ENCODE measurements at places on chromosomes 2 and 18.

GRCh38 chr2:55530539-55531081, 11.1 kb downstream of the CFAP36 start:
- DNase-seq = no peak

DNA sequence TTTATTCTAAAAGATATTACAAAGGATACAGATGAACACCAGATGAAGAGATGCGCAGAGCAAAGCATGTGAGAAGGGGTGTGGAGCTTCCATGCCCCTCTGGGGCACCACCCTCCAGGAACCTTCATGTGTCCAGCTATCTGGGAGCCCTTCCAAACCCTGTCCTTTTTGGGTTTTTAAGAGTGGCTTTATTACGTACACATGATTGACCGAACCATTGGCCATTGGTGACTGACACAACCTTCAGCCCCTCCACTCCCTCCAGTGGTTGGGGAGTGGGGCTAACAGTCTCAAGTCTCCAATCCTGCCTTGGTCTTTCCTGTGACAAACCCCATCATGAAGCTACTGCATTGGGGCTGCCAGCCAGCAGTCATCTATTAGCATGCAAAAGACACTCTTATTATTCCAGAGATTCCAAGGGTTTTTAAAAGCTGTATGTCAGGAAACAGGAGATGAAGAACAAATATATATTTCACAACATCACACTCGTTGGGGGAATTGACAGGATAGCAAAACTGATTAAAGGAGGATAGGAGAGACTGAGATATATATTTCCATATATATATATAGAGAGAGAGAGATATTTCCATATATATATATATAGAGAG, 19.4 kb downstream of the IL1B start:
- no peak for DNase-seq

GRCh38 chr2:175990099-175990498, 12.0 kb downstream of the LNPK start:
- DNase-seq = no peak

GRCh38 chr2:222554517-222554916, 101.4 kb downstream of the FARSB start:
- DNase-seq = no peak

GRCh38 chr18:34710934-34711333, 836 bp downstream of the DTNA start:
- no peak for DNase-seq

DNA sequence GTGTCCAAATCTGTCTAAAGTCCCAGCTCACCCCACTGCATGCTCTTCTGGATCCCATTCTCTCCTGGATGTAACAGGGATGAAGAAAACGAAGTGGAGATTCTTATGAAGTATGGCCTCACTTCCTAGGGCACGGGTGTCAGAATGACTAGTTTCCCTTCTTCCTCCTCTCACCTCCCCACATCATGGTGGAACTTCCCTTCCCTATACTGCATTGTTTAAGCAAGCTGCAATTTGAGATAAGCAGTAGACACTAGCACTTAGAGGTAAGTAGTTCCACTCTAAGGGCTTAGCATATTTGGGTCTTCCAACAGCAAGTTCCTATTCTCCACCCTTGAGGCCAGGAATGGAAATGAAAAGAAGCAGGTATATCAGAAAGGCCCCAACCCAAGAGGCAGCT, 29.7 kb downstream of the SLC4A5 start:
- no peak for DNase-seq

- no peak for DNase-seq
Measured at GRCh38 chr18:49723648-49724180, 89.6 kb downstream of the ACAA2 start.

DNA sequence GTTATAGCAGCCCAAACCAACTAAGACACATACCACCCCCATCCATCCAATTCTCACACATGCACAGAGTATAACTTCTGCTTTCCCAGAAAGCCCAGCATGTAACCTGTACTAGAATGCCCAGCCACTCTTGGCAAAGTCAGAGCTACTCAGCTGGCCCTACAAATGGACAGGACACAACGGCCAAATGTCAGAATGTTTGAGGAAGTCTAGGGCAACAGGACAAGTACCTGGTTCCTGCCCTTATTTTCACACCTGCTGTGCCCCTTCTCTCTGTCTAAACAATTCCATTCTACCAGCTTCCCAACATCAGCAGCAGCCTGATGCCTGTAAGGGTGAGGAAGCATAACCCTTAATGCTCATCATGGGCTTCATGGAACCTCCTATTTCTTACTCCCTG, 15.1 kb upstream of the BZW1 start:
- no peak for DNase-seq

DNA sequence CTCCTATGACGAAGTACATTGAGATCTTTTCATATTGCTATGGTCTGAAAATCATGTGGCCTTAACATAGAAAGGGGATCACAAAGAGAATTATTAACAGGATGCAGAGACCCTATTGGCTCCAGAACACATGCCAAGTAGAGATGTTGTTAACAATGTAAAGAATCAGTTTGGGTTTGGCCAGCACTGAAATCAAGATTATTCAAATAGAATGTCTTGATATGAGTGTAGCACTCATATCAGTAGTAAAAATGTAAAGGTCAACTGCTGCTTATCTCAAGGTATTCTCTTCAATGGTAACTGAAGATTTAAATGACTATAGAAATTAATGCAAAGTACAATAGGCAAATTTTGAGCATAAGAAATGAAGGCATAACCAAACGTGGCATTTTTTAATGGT, 262.8 kb downstream of the PTH2R start:
- DNase-seq = no peak

DNA sequence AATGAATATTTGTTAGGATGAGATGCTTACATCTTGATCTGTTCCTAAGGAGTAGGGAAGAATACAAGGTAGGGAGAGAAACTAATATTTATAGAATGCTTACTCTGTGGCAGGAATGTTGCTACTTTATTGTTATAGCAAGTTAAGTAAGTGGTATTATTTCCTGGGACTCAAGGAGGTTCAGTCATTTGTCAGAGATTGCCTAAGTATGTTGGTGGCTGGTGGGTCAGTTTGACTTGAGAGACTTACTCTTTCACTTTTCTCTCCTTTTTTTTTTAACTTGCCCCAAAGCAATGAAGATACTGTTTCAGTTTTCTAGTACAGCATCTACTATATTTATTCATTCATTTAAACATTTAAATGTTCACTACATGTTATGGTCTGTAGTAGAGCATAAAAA, 209.2 kb upstream of the STON1 start:
- no peak for DNase-seq

DNA sequence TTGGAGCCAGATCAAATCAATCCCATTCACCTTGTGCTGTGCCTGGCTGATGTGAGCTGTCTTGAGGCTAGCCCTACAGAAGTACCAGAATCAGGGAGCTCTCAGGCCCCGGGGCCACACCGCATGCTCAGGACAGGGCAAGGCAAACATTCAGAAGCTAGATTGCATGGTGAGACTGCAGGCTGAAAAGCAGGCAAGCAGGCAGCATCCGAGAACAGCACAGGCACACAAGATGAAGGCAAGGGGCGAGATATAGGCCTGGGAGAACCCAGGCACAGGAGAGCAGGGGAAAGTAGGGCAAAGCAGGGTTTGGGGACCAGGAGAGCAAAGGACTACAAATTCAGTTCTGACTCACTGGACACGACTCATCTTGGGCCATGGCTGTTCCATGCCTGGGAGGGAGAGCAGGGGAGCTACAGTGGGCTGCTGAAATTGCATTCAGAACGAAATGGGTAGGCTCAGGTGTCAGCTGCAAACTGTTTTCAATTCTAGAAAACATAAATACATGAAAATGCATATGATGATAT, 59.6 kb downstream of the GALNT14 start:
- no peak for DNase-seq

DNA sequence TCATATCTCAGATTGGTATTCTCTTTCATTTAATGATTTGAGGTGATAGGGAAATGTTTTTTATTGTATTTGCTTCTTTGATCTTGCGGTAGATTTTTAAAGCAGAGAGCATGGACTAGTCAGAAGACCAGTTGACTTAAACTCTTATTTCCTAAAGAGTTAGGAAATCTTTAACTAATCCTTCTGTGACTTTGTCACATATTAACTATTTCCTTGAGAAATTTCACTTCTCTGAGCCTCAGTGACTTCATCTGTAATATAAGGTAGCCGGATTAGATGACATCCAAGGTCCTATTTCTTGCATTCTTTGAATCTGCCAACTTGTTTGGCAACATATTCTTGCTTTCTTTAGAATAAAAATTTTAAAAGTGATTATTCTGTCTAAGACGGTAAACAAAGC, 55.6 kb downstream of the MTX2 start:
- DNase-seq = no peak

Measured in stimulated activated CD8-positive, alpha-beta memory T cell treated with anti-CD3 and anti-CD28 coated beads, Interleukin-4, amount 100 ng/mL, for 4 hours (primary cell).